ENCODE measurements at places on chromosomes 13 and 19.

DNA sequence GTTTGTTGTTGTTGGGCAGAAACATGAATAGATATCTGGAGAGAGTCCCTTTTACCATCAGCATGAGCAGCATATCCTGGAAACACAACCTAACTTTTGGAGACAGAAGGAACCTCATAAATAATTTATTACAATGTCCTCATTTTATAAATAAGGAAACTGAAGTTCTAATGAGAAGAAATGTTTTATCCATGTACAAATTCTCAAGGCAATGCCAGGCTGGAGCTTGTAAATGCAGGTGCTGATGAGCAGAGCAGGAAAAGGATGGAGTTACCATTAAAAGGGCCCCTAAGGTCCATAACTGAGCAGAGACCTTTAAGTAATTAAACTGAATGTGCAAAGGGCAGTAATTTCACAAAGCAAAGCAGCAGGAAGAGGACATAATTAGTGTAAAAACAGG is 17.3 kb downstream of the LCP1 start:
- H3K27me3 ChIP-seq, result no peaks in the 10 kb centered on the region
- DNase-seq, result no peak
- no peak overlapping the region for H3K27ac ChIP-seq
- peaks cover 4% of the 10 kb centered on the region for H3K4me1 ChIP-seq

DNA sequence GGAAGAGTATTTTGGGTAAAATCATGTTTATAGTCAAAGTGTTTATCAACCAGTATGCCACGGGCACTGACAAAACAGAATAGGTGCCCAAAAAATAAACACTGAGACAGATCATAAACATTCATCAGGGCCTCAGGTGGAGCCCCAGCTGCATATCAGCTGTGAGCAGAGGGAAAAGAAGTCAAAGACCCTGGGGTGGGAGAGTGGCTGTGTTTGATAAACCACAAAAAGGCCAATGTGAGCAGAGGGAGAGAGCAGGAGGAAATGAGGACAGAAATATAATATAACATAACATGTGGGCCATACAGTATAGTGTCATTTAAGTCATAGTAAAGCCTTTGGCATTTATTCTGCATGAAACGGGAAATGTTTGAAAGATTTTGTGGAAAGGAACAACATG is 10.0 kb upstream of the EPSTI1 start:
- no peaks in the 10 kb centered on the region for H3K27me3 ChIP-seq
- H3K4me1 ChIP-seq, result peaks cover 10% of the 10 kb centered on the region
- no peak overlapping the region for H3K27ac ChIP-seq
- H3K4me3 ChIP-seq, result no peak overlapping the region
- no peaks in the 10 kb centered on the region for H3K36me3 ChIP-seq
- no peak for DNase-seq

- peaks cover 14% of the 10 kb centered on the region for H3K4me1 ChIP-seq
- no peaks in the 10 kb centered on the region for H3K27me3 ChIP-seq
- peak overlapping the region; percentile 91 for H3K4me3 ChIP-seq
- H3K27ac ChIP-seq, result peak overlapping the region; percentile 99
- peak; percentile 14 for DNase-seq
Measured at GRCh38 chr19:36771261-36772231, 1.1 kb downstream of the ZNF850 start.

GRCh38 chr13:41765020-41765419 is 195.9 kb downstream of the VWA8 start:
- H3K4me3 ChIP-seq, result no peak overlapping the region
- H3K4me1 ChIP-seq, result peaks cover 11% of the 10 kb centered on the region
- no peak for DNase-seq
- H3K27me3 ChIP-seq, result no peaks in the 10 kb centered on the region
- H3K27ac ChIP-seq, result no peak overlapping the region
- H3K36me3 ChIP-seq, result peaks cover 7% of the 10 kb centered on the region
